ENCODE measurements at places on chromosomes 1 and 21. TPM values are rescaled to one million over a fixed set of nuclear protein-coding genes. Genes with fewer than 3 reads are reported as not detected.

NUP210L gene
- under 0.01 TPM for total RNA-seq

GRCh38 chr1:62327360-62328055 is 8.3 kb upstream of the KANK4 start:
- H3K27ac ChIP-seq = no peak overlapping the region
- no peaks in the 10 kb centered on the region for H3K27me3 ChIP-seq
- peak; percentile 13 for DNase-seq
- no peak overlapping the region for H3K4me3 ChIP-seq
- no peaks in the 10 kb centered on the region for H3K36me3 ChIP-seq

DNA sequence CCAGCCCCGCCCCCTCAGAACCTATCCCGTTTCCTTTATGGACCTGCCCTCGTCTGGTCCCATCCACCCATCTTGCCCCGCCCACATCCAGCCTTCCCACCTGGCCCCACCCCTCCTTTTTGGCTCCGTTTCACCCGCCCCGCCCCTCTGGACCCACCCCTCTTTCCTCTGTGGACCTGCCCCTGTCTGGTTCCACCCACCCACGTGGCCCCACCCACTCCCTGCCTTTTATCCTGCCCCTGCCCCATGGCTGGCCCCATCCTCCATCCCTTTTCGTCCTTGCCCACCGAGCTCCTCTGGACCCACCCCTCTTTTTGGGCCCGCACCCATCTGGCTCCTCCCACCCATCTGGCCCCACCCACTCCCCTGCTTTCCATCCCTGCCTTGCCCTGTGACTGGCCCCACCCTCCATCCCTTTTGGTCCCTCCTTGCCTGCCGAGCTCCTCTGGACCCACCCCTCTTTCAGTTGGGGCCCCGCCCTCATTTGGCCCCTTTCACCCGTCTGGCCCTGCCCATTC is 177.3 kb downstream of the CAMTA1 start:
- no peak overlapping the region for H3K4me3 ChIP-seq
- DNase-seq = peak; percentile 44
- no peaks in the 10 kb centered on the region for H3K36me3 ChIP-seq
- H3K4me1 ChIP-seq = peaks cover 9% of the 10 kb centered on the region

- DNase-seq = peak; percentile 44
- no peaks in the 10 kb centered on the region for H3K27me3 ChIP-seq
- H3K4me3 ChIP-seq = peak overlapping the region; percentile 90
- peak overlapping the region; percentile 97 for H3K27ac ChIP-seq
- H3K4me1 ChIP-seq = peaks cover 15% of the 10 kb centered on the region
- peaks cover 8% of the 10 kb centered on the region for H3K36me3 ChIP-seq
Measured at GRCh38 chr1:62437273-62437940, 558 bp downstream of the USP1 start.

GRCh38 chr1:200973937-200974657 is 49.4 kb downstream of the KIF21B start:
- DNase-seq = peak; percentile 27
- no peaks in the 10 kb centered on the region for H3K27me3 ChIP-seq
- no peak overlapping the region for H3K4me3 ChIP-seq
- H3K4me1 ChIP-seq = no peaks in the 10 kb centered on the region
- no peak overlapping the region for H3K27ac ChIP-seq

DNA sequence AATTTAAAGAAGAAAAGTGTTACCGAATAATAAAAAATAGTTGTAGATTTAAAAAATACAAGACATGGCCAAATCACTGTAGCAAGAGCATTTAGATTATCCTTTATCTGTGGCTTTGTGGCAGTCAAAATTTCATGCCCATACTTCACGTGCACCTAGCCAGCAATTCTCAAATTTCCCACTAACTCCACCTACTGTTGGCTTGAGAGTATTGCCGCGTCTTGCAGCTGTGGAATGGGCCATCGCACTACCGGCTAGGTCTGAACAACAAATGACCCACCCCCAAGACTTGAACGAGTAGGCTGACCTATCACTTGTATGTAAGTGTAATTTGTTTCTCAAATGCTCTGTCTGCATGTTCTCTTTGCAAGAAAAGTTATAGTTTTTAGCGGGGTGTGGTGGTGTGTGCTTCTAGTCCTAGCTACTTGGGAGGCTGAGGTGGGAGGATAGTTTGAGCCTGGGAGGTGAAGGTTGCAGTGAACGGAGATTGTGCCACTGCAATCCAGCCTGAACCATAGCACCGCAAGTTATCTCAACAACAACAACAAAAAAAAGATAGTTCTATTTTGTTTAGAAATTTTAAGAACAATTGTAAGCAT is 4.1 kb downstream of the KRTAP13-4 start:
- H3K4me1 ChIP-seq = no peaks in the 10 kb centered on the region
- H3K4me3 ChIP-seq = no peak overlapping the region
- H3K27ac ChIP-seq = no peak overlapping the region
- no peaks in the 10 kb centered on the region for H3K27me3 ChIP-seq

- H3K4me1 ChIP-seq = no peaks in the 10 kb centered on the region
- H3K27me3 ChIP-seq = no peaks in the 10 kb centered on the region
- H3K4me3 ChIP-seq = no peak overlapping the region
- no peak overlapping the region for H3K27ac ChIP-seq
- DNase-seq = peak; percentile 78
Measured at GRCh38 chr1:4689271-4689935, 35.0 kb downstream of the AJAP1 start.

DNA sequence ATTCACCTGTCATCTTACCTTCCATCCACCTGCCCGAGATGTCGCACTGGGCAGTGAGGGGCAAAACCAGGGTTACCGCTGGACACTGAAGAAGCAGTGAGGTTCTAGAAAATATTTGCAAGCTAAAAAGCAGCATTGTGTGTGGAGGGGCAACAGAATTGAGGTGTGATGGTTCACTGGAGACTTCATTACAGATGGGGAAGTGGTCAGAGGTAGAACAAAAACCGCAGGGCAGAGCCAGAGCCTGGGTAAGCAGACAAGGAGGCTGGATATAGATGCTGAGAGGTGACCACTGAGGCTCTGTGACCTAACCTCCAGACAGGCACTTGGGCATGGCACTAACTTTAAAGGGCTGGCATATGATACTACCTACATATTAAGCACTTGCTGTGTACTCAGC is 363.9 kb upstream of the PROX1 start:
- H3K36me3 ChIP-seq = no peaks in the 10 kb centered on the region
- no peak overlapping the region for H3K4me3 ChIP-seq
- no peaks in the 10 kb centered on the region for H3K27me3 ChIP-seq
- H3K27ac ChIP-seq = no peak overlapping the region
- DNase-seq = no peak

Data from osteoblast (primary cell).